Peyer's patch (tissue), 4 donors: ENCODE measurements at places on chromosomes 6 and 20. TPM values are rescaled to one million over a fixed set of nuclear protein-coding genes. Genes with fewer than 3 reads are reported as not detected.

DNA sequence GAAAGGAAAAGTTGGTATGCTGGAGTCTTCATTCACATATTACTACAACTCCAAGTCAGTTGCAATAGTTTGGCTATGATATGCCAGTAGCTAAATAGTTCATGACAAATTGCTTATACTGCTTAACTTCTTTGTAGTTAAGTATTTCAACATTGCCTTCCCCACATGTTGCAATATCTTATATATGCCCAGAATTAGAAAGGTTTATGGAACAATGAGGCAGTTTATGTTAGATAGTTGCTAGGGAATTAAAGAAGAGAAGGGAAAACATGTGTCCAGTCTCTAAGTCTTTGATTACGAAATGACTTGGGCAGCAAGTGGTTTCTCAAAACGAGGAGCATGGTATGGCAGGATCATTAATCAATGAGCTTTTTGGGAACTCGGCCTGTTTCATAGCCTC is 145.8 kb downstream of the PLCB4 start:
- no peak overlapping the region for H3K27ac ChIP-seq
- H3K4me3 ChIP-seq, result no peak overlapping the region
- H3K36me3 ChIP-seq, result no peaks in the 10 kb centered on the region
- no peak for DNase-seq

DNA sequence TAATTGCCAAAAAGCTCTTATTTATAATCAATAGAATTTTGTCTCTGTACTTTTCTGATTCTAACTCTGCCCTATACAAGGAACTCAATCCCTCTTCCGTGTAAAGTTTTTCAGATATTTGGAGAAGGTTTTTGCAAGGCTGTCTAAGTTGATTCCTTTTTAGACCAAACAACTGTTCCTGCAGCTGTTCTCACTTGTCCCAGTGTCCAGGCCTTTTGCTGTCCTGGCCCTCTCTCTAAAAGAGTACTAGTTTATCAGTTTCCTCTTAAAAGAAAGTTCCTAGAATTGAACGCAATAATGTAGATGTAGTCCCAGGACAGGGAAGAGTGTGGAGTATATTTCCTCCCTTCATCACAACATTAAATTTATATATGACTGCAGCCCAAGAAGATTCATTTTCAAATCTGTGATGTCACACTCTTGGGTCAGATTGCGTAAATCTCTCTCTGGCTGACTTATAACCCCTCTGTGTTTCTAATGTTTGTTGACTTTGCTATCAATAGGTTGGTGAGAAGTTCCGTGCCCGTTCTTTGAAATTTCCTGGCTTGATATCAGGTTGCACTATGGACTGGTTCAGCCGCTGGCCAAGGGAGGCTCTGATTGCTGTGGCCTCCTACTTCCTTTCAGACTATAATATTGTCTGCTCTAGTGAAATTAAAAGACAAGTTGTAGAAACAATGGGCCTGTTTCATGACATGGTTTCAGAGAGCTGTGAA is 139.4 kb upstream of the GLP1R start:
- H3K4me3 ChIP-seq, result no peak overlapping the region
- no peaks in the 10 kb centered on the region for H3K27me3 ChIP-seq
- H3K27ac ChIP-seq, result no peak overlapping the region
- no peaks in the 10 kb centered on the region for H3K4me1 ChIP-seq
- no peaks in the 10 kb centered on the region for H3K36me3 ChIP-seq
- DNase-seq, result no peak

Gene GSTA1
- 222 TPM for total RNA-seq

DNA sequence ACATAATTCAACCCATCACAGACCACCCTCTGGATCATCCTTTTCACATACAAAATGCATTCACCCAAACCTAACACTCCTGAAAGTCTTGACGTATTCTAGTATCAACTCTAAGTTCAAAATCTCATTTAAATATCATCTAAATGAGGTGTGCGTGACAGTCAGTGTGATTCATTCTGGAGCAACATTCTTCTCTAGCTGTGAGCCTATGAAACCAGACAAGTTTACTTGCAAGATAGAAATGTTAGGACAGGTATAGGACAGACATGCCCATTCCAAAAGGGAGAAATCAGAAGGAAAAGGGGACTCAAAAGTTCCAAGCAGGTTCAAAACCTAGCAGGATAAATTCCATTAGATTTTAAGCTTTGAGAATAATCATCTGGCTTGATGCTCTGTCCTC is 329.7 kb downstream of the CD83 start:
- no peaks in the 10 kb centered on the region for H3K4me1 ChIP-seq
- no peak overlapping the region for H3K27ac ChIP-seq
- H3K4me3 ChIP-seq, result no peak overlapping the region
- H3K27me3 ChIP-seq, result no peaks in the 10 kb centered on the region
- DNase-seq, result no peak

DNA sequence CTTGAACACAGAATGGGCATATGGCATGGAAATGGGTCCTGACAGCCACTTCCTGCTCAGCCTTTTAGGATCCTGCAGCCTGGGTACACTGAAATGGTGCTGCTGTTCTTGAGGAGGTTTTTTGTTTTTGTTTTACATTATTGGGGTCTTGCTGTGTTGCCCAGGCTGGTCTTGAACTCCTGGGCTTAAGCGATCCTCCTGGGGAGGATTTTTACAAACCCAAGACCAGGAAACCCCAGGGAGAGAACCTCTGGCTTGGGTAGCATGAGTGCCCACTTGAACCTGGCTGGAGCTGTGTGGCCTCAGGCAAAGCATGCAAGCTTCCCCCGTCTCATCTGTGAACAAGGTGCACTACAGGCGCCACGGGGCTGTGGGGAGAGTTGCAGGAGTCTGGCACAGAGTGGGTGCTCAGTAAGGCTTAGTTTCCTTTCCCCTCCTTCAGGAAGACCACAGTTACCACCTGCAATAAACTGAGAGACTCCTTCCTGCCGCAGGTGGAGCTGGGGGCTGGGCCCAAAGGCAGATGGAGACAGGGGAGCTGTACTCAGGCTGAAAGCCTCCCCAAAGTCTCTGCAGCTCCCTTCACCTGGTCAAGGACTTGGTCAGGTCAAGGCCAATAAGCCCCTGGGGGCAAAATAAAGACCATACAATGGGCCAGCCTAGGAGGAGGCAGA is 1.8 kb downstream of the SLA2 start:
- DNase-seq, result peak; percentile 71
- H3K4me1 ChIP-seq, result no peaks in the 10 kb centered on the region
- H3K27ac ChIP-seq, result peak overlapping the region; percentile 70
- no peaks in the 10 kb centered on the region for H3K36me3 ChIP-seq

Gene LY6G5C
- not detected for total RNA-seq

- H3K27me3 ChIP-seq, result no peaks in the 10 kb centered on the region
- H3K27ac ChIP-seq, result no peak overlapping the region
- no peak for DNase-seq
- no peaks in the 10 kb centered on the region for H3K36me3 ChIP-seq
- no peak overlapping the region for H3K4me3 ChIP-seq
These were observed 64.2 kb downstream of the SAMD3 start for GRCh38 chr6:130158548-130158947.

GRCh38 chr6:157530126-157530525 is 149.1 kb downstream of the ZDHHC14 start:
- H3K4me3 ChIP-seq, result no peak overlapping the region
- H3K36me3 ChIP-seq, result no peaks in the 10 kb centered on the region
- no peaks in the 10 kb centered on the region for H3K4me1 ChIP-seq
- H3K27me3 ChIP-seq, result no peaks in the 10 kb centered on the region
- no peak overlapping the region for H3K27ac ChIP-seq

- no peaks in the 10 kb centered on the region for H3K4me1 ChIP-seq
- no peak for DNase-seq
- no peak overlapping the region for H3K27ac ChIP-seq
- no peaks in the 10 kb centered on the region for H3K36me3 ChIP-seq
- H3K27me3 ChIP-seq, result no peaks in the 10 kb centered on the region
These were observed 32.9 kb downstream of the GCM1 start for GRCh38 chr6:53115741-53116140.

DNA sequence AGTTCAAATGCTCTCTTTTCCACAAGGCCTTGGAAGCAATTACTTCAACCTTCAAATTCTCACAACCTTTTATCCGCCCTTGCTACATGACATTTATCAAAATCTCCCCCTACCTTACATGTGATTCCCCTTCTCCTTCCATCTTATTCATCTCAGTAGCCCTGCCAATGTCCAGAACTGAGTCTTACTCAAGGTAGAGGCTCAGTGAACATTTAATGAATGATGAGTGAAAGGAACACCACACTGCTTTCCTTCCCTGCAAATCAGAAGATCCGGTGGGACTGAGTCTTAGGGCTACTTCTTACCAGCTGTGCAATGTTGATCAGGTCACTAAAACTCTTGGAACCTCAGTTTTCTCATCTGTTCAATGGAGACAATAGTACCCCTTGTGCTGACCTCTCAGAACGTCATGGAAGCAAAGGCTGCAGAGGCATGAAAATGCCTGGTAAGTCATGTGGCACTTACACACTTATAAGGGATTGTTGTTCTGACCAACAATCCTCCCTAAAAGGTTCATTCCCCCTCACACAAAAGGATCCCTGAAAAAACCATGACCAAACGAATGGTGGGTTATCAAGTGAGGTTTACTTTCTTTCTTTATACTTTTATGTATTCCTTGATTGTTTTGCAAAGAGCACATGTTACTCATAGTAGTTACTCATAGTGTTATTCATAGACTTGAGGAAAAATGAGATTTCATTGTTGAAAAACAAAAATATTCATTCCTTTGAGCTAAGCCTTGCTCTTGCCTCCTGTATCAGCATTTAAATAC is 6.5 kb downstream of the MDGA1 start:
- peaks cover 12% of the 10 kb centered on the region for H3K4me1 ChIP-seq
- H3K27me3 ChIP-seq, result no peaks in the 10 kb centered on the region
- DNase-seq, result no peak

- H3K27ac ChIP-seq, result no peak overlapping the region
- no peaks in the 10 kb centered on the region for H3K4me1 ChIP-seq
- no peak overlapping the region for H3K4me3 ChIP-seq
- no peaks in the 10 kb centered on the region for H3K36me3 ChIP-seq
- no peaks in the 10 kb centered on the region for H3K27me3 ChIP-seq
These were observed 438.1 kb downstream of the BCKDHB start for GRCh38 chr6:80544555-80544954.

DNA sequence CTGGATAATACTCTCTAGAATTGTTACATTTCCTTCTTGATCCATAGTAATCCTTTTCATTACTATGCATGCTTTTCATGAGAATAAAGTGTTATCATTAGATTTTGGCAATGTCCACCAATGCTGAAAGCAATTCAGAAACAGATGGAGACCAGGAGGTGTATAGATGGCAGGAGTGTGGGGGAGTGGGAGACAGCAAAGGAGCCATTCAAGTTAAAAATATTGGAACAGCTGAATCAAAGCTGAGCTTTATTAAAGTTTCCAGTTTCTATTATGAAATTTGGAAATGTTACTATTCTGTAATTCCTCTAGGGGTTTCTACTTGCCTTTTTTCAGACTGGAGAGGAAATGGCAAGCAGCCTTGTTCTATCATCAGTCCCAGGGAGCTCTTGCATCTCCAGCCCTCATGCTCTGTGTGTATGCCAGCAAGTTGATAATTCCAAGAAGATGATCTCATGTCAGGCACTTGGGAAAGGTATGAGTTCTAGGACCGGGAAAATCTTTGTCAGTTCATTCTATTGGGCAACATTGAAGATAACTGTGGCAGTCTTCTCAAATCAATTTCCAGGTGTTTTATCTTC is 228.0 kb downstream of the CD109 start:
- no peak overlapping the region for H3K27ac ChIP-seq
- H3K27me3 ChIP-seq, result no peaks in the 10 kb centered on the region
- no peaks in the 10 kb centered on the region for H3K36me3 ChIP-seq

DNA sequence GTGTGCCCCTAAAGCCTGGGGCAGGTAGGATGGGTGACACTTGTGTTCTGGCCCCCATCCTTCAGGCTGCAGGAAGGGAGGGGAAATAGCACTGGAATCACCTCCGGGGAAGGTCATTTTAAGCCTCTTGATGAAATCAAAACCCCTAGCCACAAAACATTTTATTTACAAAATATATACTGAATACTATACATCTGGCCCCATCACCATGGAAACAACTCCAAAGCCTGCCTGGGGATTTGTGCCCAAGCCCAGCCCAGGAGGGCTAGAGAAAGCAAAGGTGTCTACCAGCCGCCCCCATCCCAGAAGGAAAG is 2.6 kb downstream of the SMIM29 start:
- H3K4me1 ChIP-seq, result no peaks in the 10 kb centered on the region
- H3K4me3 ChIP-seq, result no peak overlapping the region
- no peak overlapping the region for H3K27ac ChIP-seq
- no peaks in the 10 kb centered on the region for H3K27me3 ChIP-seq

DNA sequence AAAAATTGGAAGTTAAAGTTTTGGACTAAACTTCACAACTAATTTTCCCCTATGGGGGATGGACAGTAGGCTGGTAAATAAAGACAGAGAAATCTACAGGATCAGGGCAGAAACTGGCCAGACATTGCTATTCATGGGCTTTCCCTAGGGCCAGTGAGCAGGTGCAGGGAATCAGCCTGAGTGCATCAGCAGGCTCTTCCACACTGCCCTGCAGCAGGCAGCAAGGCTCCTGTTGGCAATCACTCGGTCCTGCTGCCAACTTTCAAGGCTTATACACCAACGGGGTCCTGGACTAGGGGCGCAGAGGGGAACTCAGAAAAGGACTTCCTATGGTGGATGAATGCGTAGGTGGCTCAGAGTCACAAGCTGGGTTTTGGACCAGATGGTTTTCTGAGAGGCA is 59.8 kb upstream of the NHSL1 start:
- no peaks in the 10 kb centered on the region for H3K4me1 ChIP-seq
- no peak for DNase-seq
- no peak overlapping the region for H3K27ac ChIP-seq
- H3K4me3 ChIP-seq, result no peak overlapping the region
- no peaks in the 10 kb centered on the region for H3K27me3 ChIP-seq

GRCh38 chr20:13139459-13140150 is 81.5 kb upstream of the ISM1 start:
- DNase-seq, result no peak
- H3K27ac ChIP-seq, result no peak overlapping the region
- no peak overlapping the region for H3K4me3 ChIP-seq
- no peaks in the 10 kb centered on the region for H3K27me3 ChIP-seq
- no peaks in the 10 kb centered on the region for H3K36me3 ChIP-seq
- H3K4me1 ChIP-seq, result no peaks in the 10 kb centered on the region

DNA sequence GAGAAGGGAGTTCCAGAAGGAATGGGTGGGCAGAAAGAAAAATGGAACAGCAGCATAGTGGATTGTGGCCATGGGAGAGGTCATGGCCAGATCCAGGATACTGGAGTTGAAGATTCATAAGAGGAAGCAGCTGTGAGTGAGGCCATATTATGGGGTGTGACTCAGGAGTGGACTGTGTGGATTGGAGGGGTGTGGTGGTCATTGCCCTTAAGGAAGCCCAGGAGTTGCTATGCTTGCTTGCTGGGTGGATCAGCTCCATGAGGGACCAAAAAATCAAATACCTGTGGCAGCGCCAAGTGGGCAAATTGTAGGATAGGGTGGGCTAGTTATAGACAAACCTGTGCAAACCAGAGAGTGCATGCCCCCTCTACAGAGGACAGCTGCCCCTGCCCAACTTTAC is 18.3 kb downstream of the LRRC1 start:
- H3K36me3 ChIP-seq, result no peaks in the 10 kb centered on the region
- H3K4me3 ChIP-seq, result no peak overlapping the region
- peak; percentile 76 for DNase-seq
- H3K27ac ChIP-seq, result peak overlapping the region; percentile 54

Gene BICRAL
- total RNA-seq, result 16.8 TPM
